Stimulated activated CD8-positive, alpha-beta memory T cell treated with anti-CD3 and anti-CD28 coated beads, Interleukin-15, amount 100 ng/mL, for 48 hours (primary cell): ENCODE measurements at places on chromosomes 7 and 10.

- DNase-seq = no peak
Measured at GRCh38 chr7:148884049-148884298, at the start of gene EZH2. EZH2 (minus strand) TSS chr7:148884291; CDS start chr7:148847298, 36,993 bp downstream.

- DNase-seq = no peak
Measured at GRCh38 chr10:62618576-62619412, 185.7 kb upstream of the ADO start.

- no peak for DNase-seq
Measured at GRCh38 chr7:104931181-104931781, 82.7 kb upstream of the KMT2E start.

- DNase-seq = no peak
Measured at GRCh38 chr10:122658356-122659049, 41.1 kb downstream of the C10orf120 start.

GRCh38 chr7:108376206-108376605, 80.0 kb downstream of the NRCAM start:
- no peak for DNase-seq

DNA sequence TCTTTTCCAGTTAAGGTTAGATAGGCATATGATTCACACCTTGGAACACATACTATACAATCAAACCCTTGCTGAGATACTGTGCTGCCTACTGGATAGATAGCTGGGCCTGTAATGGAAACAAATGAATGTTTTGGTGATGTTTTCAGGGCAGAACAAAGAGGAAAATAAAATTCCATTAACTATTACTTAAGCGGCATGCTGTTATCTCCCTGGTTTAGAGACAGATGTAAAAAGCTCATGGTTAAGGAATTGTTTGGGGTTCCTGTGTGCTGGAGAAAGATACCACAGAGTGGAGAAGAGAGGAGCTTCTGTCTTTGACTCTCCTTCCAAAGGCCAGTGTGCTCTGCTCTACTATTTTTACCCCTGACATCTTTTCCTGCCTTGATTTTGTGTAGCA, 341.1 kb downstream of the PLXDC2 start:
- DNase-seq = no peak

DNA sequence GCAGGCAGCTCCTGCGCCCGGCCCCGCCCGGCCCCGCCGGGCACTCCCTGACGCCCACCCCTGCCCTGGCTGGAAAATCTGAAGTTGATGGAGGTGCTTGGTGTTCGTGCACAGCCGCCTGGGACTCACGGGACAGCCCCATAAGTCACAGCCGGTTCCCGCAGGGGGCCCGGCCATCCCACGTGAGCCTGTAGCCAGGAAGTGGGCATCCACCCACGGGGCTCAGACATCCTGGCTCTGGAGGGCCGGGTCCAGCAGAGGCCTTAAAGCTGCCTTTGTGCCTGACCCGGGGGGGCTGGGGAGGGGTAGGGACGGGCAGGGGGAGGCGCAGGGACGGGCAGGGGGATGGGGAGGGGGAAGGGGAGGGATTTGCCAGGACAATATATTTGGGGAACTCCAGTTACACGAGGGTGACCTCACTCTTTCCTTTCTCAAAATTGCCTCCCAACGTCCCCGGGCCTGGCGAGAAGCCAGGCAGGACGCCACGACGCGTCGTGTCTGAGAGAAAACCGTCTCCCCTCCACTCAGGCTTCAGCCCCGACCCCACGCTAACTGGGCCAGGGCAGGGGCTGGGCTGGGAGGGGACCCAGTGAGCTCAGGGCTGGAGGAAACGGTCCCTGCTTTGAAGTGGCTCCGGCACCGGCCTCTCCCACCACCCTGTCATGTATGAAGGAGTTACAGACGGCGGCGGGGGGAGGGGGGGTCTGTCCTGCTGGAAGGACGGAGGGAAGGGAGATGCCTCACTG, 82.1 kb upstream of the PDGFA start:
- DNase-seq = peak; percentile 95

DNA sequence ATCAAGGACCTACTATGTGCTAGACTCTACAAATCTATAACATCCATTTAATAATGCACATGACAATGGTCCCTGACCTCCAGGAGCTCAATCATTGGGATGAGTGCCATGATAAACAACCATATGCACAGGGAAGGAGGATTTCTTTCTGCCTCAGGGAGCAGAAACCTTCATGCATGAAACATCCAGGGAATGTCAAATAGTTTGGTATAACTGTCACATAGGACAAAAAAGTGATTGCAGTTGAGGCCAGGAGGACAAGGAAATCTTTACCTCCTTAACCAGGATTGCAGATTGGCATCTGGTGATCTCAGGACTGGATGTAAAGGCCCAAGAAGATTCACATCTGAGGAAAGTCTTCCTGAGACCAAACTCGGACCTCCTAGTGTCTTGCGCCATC, 993.1 kb downstream of the KCNMA1 start:
- DNase-seq = no peak

DNA sequence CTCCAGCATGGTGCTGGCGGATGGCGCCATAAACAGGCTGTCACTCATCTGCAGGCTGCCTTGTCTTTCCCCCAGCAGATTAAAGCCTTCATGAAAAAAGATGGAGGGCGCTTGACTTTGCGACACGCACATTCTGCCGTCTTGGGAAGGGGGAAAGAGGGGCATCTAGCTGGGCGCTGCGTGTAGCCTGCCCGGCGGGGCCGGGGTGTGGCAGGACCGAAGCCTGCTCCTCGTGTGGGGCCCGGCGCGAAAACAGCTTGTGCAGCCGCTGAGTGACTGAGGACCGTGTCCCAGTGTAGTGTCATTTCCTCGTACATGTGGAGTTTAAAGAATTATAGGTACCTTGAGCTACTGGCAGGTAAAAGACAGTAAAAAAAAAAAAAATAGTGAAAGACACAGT, 97.9 kb downstream of the MGMT start:
- DNase-seq = no peak

- no peak for DNase-seq
Measured at GRCh38 chr7:9983048-9983447, 990.6 kb upstream of the PHF14 start.
